Fibroblast of skin of right quadriceps (primary cell): ENCODE measurements at places on chromosomes 2 and 18.
A peak's percentile ranks its signal among the peaks of the same experiment; 100 is the strongest.

DNA sequence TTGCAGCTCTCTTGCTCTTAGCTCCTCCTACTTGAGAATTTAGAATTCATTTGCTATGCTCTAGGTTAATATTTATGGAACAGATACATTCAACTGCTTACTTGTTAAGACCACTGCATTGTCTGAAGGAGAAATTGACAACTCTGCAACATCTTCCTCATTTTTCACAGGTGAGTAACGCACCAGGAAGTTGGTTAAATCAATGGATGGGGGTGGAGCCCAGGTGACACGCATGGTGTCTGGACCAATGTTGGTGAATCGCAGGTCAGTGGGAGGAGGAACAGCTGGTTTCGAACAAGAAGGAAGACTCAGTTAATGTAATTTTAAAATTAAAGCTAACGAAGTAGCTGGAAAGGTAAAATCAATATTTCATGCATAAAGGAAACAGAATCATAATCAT lies 44.3 kb downstream of the FN1 start:
- no peak for DNase-seq

- no peak for DNase-seq
Measured at GRCh38 chr2:97858442-97858841, 137.3 kb downstream of the TMEM131 start.

- DNase-seq = no peak
Measured at GRCh38 chr2:28493636-28494035, 2.2 kb upstream of the PLB1 start.

DNA sequence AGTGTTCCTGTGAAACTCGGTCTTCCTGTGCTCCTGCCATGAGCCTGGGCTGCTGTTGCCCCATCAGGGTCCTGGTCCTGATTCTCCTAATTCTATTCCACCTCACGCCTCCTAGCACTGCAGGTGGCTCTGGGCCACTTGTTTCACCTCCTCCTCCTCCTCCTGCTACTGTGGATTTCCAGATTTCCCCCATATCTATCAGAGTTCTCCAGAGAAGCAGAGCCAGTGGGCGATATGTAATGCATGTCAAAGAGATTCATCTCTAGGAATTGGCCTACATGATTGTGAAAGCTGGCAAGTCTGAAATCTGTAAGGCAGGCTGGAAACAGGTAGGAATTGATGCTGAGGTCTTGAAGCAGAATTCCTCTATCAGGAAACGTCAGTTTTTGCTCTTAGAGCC lies 45.3 kb downstream of the CHRNA1 start:
- DNase-seq = no peak

DNA sequence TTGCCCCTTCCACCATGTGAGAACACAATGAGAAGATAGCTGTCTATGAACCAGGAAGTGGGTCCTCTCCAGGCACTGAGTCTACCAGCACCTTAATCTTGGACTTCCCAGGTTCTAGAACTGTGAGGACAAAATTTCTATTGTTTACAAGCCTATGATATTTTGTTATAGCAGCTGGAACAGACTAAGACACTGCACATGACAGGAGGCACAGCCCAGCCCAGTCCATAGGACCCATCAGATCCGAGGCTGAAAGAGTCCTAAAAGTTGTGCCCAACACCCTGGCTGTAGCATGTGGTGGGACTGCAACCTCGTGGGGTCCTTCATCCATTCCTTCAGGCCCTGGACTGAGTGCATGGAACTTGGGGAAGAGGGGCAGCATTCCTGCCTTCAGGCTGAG lies 48.4 kb upstream of the YWHAQ start:
- no peak for DNase-seq

- no peak for DNase-seq
Measured at GRCh38 chr2:165909466-165909865, 44.1 kb downstream of the TTC21B start.

- no peak for DNase-seq
Measured at GRCh38 chr2:213763354-213763753, 479.1 kb downstream of the SPAG16 start.

- DNase-seq = no peak
Measured at GRCh38 chr18:35533916-35534405, 36.2 kb upstream of the INO80C start.

DNA sequence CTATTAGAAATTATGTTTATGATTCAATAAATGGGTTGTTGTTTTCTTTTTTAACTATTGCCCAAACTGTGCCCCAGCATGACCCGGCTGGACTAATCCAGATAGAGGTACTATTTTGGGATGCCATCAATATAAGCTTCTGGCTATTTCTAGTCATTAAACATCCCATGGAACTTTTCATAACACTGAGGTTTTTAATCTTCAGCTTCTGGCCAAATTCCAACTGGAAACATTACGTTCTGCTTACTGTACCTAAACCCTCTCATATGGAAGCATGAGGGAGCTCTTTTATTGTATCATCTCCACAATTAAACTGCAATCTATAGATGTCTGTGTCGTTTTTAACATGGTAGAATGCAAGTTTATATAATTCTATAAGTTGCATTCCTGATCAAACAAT lies 674.7 kb downstream of the ARHGAP15 start:
- peak; percentile 47 for DNase-seq
